ENCODE measurements at places on chromosomes 7 and 10. TPM values are rescaled to one million over a fixed set of nuclear protein-coding genes. Genes with fewer than 3 reads are reported as not detected.

Gene INTS1
- total RNA-seq: 22.9 TPM

Gene LRRC18
- 0.66 TPM for total RNA-seq

Gene SSC4D
- total RNA-seq: 0.33 TPM

Gene TRIM74
- total RNA-seq: not detected

Gene ASL
- total RNA-seq: 18.7 TPM

Gene TMEM26
- 1.5 TPM for total RNA-seq

Gene CYP2E1
- total RNA-seq: 0.50 TPM

Gene TAS2R41
- not detected for total RNA-seq

Gene SORCS1
- total RNA-seq: under 0.01 TPM

Gene SYT15B
- not detected for total RNA-seq

Gene NCAPG2
- 10.9 TPM for total RNA-seq

Gene CPA1
- under 0.01 TPM for total RNA-seq

Gene AQP1
- total RNA-seq: 44.6 TPM

Gene OR6V1
- not detected for total RNA-seq

Gene MEPCE
- total RNA-seq: 26.6 TPM

Gene OR6B1
- total RNA-seq: not detected

Gene VSTM2A
- total RNA-seq: not detected

Gene ADARB2
- total RNA-seq: not detected

Gene FAM107B
- total RNA-seq: 18.0 TPM

Gene STK31
- under 0.01 TPM for total RNA-seq

Gene TDRD1
- total RNA-seq: not detected

Gene TYW1B
- total RNA-seq: 6.1 TPM

Gene HHEX
- 3.5 TPM for total RNA-seq

Gene TBC1D12
- 13.9 TPM for total RNA-seq

Gene ZNF467
- total RNA-seq: 1.0 TPM

Gene ZNF503
- total RNA-seq: 8.2 TPM

Gene OR2AE1
- 0.17 TPM for total RNA-seq

Gene SGPL1
- 39.3 TPM for total RNA-seq

Gene TRPV5
- total RNA-seq: not detected

Gene SUN3
- total RNA-seq: not detected

Gene ATOH7
- total RNA-seq: not detected

Gene CYCS
- 25.7 TPM for total RNA-seq

Gene CLRN3
- total RNA-seq: not detected

Gene RP9
- 19.2 TPM for total RNA-seq

Gene FAM25C
- total RNA-seq: not detected

Gene ECHDC3
- 16.2 TPM for total RNA-seq

Gene MGAM2
- total RNA-seq: not detected

Gene ANKRD30A
- not detected for total RNA-seq

Gene PRSS37
- total RNA-seq: not detected

Gene CASP2
- total RNA-seq: 8.5 TPM

Gene FOXI2
- total RNA-seq: not detected

Gene GPR26
- not detected for total RNA-seq

Gene MYL10
- total RNA-seq: not detected

Gene PLCE1
- total RNA-seq: 0.33 TPM

Gene MMD2
- not detected for total RNA-seq

Gene SH2D4B
- not detected for total RNA-seq

Gene HMX2
- not detected for total RNA-seq

Gene SKIDA1
- total RNA-seq: 0.51 TPM

Gene GIMAP5
- not detected for total RNA-seq
